ENCODE measurements at places on chromosomes 7 and 10.

- no peak for DNase-seq
Observed at GRCh38 chr10:43294241-43294658, 27.4 kb upstream of the RASGEF1A start.

DNA sequence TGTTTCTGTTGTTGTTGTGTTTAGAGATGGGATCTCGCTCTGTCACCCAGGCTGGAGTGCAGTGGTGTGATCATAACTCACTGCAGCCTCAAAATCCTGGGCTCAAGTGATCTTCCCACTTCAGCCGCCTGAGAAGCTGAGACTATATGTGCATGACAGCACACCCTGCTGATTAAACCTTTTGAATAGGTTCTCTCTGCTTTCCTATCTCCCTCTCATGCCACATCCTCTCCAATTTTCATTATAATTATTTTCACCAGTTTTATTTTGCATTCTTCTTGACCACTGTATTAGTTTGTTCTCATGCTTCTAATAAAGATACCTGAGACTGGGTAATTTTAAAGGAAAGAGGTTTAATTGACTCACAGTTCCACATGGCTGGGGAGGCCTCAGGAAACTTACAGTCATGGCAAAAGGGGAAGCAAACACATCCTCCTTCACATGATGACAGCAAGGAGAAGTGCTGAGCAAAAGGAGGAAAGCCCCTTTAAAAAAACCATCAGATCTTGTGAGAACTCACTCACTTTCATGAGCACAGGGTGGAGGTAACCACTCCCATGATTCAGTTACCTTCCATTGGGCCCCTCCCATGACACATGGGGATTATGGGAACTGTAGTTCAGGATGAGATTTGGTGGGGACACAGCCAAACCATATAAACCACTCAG lies 12.9 kb downstream of the AGK start:
- no peak for DNase-seq

DNA sequence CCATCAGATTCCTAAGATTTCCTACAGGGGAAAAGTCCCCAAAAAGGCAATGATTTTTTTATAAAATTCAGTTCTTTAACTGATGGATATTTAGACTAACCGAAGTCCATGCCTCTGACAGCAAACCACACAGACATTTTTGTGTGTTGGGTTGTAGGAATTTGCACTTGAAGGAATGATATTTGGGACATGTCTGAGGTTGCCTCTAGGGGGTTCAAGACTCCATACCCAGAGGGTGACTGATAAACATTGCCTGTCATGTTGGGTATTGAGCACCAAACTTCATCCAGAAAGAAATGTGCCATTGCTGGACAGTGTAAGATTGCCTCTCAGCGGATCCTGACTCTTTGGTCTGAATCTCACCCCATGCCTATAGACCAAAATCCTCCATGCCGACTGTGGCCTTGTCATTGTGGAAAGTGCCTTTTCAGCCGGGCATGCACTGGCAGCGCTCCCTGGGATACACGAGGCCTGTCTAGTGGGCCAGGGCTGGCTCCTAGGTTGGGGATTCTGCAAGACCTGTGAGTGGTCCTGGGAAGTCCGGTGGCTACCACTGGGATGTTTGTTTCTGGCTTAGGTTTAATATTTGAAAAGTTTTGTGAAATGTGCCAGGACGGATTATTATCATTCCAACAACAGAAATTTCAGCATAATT lies 252.9 kb downstream of the WDR37 start:
- DNase-seq, result no peak

DNA sequence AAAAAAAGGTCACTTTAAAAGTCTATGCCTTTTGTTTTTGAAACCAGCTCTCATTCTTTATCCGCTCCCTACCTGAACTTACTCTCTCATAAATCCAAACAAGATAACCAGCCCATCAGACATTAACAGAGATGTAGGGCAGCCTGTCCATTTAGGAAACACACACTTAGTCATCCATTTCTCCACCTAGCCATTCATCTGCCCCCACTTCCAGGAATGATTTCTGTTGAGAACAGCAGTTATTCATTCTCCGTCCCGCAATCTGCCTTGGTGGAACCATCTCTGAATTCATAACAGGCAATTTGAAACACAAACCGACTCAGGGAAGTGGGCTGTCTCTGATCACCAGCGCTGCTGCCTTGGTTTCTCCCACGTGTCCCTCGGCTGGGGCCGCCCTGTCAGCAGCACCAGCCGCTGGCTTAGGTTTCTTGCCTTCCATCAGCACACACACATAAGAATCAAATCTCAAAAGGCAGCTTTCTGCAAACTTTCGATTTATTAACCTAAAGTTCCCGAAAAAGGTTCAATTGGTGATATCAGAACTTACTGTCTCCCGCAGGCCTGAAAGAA lies 528.2 kb upstream of the NRP1 start:
- DNase-seq, result no peak

GRCh38 chr10:48254750-48255512 lies 19.6 kb downstream of the FRMPD2 start:
- no peak for DNase-seq

- DNase-seq, result no peak
Observed at GRCh38 chr10:18906636-18907035, 142.0 kb upstream of the MALRD1 start.

DNA sequence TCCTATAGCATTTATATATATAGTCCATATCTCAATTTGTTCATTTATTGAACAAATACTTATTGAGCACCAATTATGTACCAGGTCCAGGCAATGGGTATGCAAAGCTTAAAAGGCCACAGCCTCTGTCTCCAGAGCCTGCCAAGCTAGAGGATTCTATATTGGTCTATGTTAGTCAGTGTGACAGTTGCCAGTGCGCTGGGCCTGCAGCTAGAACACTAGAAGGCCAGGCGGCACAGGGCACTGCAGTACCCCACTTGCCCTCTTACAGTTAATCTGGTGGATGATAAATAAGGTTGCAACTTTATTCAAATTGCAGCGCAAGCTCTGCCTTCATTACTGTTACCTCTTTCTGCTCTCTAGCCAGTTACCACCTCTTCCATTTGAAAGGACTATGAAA lies 68.8 kb downstream of the PPP1R3C start:
- DNase-seq, result no peak

DNA sequence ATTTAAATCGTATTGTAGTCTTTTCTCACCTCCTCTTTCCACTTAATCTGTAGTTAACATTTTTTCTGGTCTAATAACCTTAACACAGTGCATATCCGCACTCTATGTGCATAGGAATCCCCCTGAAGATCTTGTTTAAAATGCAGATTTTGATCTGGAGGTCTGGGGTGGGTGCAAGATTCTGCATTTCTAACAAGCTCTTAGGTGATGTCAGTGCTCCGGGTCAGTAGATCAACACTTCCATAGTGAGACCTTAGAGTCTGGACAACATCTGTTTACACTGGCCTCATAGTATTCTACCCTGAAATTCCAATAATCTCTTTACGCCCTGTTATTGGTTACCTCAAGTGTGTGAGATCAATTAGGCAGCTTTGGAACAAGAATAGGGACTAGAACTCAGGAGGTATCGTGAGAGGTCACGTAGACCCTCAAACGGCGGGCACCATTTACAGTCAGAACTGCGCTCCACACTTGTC lies 434 bp upstream of the PLEKHA8 start:
- no peak for DNase-seq
